Glomerular endothelial cell (primary cell): ENCODE measurements at places on chromosomes 5 and 9. TPM values are rescaled to one million over a fixed set of nuclear protein-coding genes. Genes with fewer than 3 reads are reported as not detected.

GRCh38 chr5:150256410-150257064 lies 33.0 kb downstream of the CAMK2A start:
- DNase-seq, result no peak

DNA sequence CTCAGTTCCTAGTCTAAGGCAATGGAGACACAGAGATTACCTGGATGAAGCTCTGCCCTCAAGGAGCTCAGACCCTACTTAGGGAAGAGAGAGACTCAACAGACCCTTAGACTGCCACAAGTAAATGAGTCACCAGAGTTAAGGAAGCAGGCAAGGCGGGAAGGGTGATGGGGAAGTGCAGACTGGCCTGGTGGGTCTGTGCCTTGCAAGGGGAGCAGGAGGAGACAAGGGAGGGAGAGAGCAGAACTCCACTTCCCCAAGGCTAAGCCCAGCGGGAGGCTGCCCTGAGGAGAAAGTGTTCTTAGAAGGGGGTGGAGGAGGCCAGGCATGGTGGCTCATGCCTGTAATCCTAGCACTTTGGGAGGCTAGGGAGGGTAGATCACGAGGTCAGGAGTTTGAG lies 83.7 kb downstream of the HRH2 start:
- DNase-seq, result no peak

DNA sequence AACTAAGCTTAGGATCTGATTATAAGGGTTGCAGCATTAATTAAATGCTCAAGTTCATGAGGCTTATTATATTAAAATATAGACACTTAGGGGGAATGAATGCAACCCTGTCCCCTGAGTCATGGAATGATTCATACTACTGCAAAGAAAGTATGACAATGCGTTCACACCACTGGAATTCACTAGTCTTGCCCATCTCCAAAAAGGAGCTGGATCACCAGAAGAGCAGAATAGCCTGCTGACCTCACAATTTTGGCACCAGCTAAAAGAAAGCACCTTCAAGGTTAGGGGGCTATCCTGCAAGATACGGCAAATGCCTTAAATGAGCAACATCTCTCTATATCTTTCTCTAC lies 32.0 kb upstream of the TMED7 start:
- DNase-seq, result no peak

The FAXDC2 gene
- 7.8 and 8.9 TPM in 2 replicates for total RNA-seq

The MEGF10 gene
- total RNA-seq, result 3.6 and 15.5 TPM in 2 replicates

The GPR150 gene
- 0.10 and 0.82 TPM in 2 replicates for total RNA-seq
